ENCODE measurements at places on chromosomes 16 and 17. TPM values are rescaled to one million over a fixed set of nuclear protein-coding genes. Genes with fewer than 3 reads are reported as not detected.

DNA sequence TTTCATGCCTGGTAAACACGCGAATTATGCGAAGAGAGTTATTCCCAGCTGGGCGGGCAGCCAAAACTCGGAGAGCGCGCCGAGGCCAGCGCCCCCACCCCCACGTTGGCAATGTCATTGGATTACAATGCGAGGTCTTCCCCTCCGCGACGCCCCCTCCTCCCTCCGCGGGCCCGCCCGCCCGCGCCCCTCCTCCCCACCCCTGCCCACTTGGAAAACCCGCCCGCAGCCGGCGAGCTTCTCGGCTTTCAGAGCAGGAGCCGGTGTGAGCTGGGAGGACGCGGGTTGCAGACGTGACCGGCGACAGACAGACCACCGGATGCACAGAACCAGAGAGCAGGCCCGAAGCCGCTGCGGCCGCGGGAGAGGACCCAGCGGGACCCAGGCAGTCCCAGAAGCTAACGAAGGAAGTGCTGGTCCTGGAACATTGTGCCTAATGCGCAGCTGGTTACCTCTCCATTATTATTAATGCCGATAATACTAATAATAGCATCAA, 4.0 kb downstream of the NOG start:
- DNase-seq: no peak

DNA sequence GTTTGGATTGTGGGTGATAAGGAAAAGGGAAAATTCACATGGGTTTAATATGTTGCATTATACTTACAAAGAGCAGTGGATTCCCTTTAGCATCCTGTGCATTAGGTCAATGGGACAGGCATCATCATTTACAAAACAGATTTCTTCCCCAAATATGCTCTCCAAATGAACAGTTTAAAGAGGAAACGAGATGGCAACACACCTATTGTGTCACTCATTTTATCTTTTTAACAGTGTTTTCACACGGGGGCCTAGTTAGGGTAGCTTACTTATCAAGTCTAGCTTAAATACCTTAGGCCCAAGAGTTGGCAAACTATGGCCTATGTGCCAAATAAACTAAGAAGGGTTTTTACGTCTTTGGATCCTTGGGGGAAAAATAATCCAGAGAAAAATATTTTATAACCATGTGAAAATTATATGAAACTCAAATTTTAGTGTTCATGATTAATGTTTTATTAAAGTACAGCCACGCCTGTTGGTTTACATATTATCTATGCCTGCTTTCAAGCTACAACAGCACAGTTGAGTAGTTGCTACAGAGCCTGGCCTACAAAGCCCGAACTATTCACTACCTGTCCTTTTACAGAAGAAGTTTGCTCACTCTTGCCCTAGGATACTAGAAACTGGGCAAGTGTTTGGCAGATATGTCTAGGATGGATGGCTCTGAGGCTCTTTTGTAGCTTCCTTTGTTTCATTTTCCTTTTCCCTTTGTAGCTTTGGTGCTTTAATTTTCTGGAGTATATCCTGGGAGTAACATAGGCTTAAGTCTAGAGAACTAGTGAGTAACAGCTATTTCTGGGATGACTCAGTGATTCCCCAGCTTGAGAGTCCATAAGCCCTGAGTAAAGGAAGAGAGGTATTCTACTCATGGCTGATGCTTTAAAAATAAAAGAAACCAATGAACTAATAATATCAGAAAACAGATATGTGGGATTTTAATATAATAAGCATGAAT, 12.4 kb downstream of the NUP93 start:
- peak; percentile 20 for DNase-seq

CCL5 gene
- total RNA-seq: not detected

- DNase-seq: no peak
Measured at GRCh38 chr16:13186813-13187212, 285.4 kb downstream of the SHISA9 start.

GRCh38 chr17:55334285-55334684, 69.5 kb downstream of the HLF start:
- peak; percentile 47 for DNase-seq

SLC16A5 gene
- total RNA-seq: not detected

GRCh38 chr17:32497431-32498205, 10.8 kb downstream of the CDK5R1 start:
- no peak for DNase-seq

GRCh38 chr16:14513389-14514107, 116.5 kb downstream of the PARN start:
- DNase-seq: no peak

DNA sequence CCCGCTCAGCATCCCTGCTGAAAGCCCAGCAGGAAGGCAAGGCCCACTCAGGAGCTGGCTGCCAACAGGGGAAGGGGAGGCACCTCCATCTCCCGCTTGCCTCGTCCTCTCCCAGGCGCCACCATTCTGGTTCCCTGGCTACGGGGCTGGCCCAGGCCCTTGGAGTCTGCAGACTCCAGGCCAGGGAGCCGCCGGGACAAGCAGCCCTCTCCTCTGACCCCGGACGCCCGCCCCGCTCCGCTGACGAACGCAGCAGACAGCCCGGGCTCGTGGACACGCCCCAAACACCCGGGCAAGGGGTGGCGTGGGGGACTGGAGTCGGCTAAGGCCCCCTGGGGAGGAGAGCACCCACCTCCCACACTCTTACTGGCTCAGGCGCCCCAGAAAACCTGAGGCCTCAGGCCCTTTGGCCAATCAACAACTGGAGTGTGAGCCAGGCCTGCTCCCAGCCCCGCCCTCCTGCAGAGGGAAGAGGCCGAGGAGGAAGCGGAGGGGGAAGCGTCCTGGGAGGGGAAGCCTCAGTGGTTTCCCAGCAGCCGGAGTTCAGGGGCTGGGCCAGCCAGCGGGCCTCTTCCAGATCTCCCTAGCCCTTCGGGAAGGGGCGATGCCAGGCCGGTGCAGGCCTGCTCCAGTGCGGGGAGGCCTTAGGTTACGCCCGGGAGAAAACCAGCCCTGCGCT, 4.2 kb downstream of the MNT start:
- DNase-seq: peak; percentile 74

MMP25 gene
- 0.87 TPM for total RNA-seq

DNA sequence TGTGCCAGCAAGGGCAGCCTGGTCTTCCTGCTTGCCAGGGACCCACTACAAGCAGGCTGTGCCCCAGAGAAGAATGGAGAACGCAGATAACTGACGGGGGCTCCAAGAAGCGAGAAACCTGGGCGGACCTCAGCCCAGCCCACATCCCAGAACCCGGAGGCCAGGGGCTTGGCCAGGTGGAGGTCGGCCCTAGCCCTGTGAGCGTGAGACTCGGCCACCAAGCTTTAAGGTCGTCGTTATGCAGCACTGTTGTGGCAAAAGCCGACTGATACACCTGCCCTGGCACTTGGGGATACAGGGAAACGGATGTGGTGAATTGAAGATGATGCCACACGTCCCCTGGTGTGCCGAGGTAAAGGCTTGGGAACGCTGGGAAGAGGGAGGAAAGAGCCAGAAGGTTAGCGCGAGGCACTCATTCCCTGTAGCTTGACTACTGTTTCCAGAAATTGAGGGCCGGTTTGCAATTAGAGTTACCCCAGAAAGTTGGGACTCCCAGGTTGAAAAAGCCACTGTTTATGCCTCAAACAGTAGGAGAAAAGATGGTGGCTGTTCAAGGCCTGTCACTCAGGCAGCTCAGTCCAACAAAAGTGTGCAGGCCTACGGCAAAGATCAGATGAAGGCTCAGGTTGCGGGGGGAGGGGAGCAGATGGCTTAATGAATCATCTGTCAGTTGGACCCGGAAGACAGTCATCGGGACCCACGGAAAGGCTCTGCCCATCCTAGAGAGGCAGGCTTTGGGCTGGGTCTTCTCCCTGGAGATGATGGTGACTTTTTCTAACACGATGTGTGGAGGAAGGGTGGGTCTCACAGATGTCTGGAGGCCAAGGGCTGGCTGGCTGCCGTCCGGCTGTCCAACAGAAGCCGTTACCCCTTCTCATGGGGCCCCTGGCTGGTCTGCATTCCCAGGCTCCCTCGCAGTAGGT, 45.6 kb upstream of the BAHCC1 start:
- no peak for DNase-seq

DNA sequence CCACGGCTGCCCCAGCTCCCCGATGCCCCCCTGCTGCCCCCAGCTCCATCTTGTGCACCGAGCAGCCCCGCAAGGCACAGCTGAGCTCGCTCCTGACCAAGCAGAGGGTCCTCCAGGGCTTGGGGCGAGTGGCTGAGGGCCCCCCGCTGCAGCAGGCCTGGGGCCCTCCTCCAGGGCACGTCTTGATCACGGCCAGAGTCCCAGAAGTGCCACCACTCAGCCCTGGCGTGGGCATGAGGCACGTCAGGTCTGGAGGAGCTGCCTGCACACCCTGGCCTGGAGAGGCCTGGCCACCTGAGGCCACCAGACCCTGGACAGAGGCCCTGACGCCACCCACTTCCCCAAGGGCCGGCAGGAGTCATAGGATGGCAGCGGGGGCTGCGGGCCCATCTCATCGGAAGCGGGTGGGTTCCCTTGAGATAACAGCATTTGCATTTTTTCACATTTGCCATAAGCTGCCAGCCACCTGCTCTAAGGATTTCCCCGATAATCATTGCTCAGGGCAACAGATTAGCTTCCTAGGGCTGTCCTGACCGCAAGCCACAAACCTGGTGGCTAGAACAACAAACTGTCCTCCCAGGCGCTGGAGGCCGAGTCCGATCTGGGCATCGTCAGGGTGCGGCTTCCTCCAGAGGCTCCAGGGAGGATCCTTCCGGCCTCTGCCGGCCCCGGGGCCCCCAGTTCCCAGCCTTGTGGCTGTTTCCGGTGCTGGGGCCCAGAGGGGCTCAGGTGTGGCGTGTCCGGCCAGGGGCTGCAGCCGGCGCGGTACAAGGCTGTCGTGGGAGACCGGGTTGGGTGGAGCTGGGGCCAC, 23.9 kb upstream of the C1QTNF8 start:
- DNase-seq: no peak

- DNase-seq: no peak
Measured at GRCh38 chr17:32869345-32870026, 7.4 kb downstream of the MYO1D start.

GRCh38 chr17:29722411-29723198, 99.9 kb upstream of the CORO6 start:
- DNase-seq: no peak

CALB2 gene
- 32.3 TPM for total RNA-seq

DNA sequence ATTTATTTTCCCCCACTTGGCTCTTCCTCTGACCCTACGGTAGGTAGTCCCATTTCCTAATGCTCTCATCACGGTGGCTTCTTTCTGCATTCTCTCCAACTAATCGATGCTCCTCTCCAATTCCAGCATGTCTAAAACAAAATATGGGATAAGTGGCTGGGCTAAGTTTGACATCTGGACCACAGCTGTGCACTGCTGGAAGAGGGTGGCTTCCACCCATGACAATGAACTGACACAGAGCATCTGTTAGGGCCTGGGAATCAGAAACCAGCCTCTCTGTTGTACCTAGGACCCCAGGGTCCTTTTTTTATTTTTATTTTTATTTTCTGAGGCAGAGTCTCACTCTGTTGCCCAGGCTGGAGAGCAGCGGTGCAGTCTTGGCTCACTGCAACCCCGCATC, 29.0 kb upstream of the SLC39A11 start:
- no peak for DNase-seq

DNA sequence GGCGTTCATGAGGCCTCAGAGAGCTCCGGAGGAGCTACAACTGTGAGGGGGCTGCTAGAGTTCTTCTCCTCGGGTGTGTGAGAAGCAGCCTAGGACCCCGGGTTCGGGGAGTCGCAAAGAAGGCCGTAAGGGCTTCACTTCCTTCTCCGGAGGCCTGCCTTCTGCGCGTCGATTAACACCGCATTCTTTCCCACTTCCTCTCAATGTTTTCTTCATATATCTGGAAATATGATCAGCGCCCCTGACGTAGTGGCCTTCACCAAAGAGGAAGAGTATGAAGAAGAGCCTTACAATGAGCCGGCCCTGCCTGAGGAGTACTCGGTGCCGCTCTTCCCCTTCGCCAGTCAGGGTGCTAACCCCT, 449 bp downstream of the SMCR8 start:
- no peak for DNase-seq

- peak; percentile 2 for DNase-seq
Measured at GRCh38 chr17:80116276-80116920, 15.0 kb downstream of the GAA start.

DNA sequence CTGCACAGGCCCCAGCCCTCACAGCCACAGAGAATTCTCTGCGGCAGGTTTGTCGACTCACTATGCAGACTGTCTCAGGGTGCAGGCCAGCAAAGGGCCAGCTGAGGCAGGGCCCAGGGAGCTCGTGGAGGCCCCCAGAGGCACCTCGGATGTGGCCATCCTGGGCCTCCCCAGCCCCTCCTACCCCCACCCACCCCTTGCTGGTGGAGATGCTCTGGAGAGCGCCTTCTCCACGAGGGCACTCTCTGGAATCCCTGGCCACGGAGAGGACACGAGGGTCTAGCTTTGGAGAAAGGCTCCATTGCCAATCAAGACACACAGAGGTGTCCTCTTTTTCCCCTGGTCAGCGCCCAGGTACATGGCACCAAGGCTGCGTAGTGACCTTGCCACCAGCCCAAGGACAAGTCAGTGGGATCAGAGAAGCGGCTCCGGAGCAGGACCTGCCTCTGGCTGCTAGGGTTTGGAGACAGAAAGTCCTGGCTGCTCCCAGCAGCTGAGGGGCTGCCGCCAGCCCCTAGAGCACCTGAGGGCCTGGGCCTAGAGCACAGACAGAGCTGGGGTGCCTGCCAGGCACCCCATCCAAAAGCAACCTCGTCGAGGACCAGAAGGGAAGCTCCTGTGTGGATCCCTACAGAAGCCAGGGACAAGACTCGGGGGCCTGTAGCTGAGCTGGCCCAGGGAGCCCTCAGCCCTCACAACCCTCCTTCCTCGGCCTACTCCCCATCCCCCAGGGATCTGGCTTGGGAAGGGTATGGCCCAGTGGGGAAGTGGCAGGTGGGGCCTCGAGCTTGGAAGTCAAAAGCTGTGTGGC, 18.7 kb downstream of the ARL2BP start:
- no peak for DNase-seq
